ENCODE measurements at places on chromosomes 7 and 10.

- no peak for DNase-seq
Observed at GRCh38 chr7:156522801-156523200, 117.8 kb upstream of the RNF32 start.

GRCh38 chr10:127549009-127549408 lies at the start of gene NPS:
TSS of gene NPS (plus strand) at chr10:127549309. CDS start at chr10:127549369, 60 bp downstream.
- DNase-seq, result no peak

GRCh38 chr10:98431016-98431415 lies 15.7 kb downstream of the HPS1 start:
- DNase-seq, result no peak

DNA sequence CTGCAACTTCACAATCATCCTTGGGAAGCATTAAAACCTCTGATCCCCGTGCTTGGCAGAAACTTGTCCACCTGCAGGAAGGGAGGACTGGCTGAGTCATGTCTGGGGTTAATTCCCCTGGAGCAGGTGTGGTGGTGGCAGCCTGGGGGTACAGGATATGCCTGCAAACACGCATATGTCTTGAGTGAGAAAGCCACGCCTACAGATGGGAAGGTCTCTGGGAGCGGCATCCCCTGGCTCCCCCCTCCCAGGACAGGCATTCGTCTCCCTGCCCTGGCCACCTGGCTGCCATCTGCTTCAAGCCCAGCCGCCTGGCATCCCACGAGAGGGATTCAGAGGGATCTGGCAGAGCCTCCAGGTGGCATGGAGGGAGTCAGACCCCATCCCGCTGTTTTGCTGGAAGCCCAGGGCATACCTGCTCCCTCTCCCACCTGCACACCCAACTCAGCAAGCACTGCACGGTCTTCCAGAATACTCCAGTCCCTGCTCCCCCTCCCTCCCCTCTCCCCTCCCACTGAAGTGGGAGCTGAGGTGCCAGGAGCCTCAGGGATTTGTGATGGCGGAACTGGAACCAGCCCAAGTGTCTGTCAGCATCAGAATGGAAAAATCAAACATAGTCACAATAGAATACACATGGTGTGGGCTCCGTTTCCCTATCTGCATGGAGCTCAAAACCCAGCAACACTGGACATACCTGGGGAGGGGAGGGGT lies 61.0 kb downstream of the CAMK2B start:
- DNase-seq, result no peak

- no peak for DNase-seq
Observed at GRCh38 chr10:33704214-33704830, 369.9 kb upstream of the NRP1 start.

DNA sequence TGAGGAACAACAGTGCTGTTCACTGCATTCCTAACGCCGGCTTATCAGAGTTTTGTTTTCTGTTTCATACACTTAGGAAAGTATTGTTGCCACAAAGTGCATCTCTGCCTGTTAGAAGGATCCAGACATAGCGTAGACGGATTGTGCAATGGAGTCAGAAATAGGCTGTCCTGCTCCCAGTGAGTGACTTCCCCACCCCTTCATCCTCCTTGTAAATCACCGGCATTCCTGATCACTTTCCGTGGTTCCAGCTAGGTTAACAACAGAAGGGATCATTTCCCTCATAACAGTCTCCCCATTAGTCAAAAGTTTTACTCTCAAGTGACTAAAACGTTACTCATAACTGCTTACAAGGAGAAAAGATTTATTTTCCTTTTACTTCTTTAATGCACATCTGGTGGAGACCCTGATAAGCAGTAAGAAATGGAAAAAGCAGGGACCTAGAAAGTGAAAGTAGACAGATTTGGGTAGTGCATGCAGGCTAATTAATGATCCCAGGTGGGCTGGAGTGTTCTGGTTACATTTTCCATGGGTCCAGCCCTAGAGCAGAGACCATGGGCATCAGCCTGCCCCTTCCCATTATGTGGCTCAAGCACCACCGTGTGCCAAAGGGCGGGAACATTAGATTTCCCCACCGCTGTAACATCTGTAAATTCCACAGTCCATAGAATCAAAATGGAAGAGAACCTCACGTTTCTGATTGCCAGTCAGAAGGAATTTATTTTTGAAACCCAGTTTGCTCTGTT lies 395.1 kb upstream of the GALNT17 start:
- no peak for DNase-seq

- no peak for DNase-seq
Observed at GRCh38 chr7:138834583-138834982, 36.6 kb upstream of the ATP6V0A4 start.

GRCh38 chr10:84140036-84140379 lies 699 bp downstream of the GHITM start:
- DNase-seq, result no peak

DNA sequence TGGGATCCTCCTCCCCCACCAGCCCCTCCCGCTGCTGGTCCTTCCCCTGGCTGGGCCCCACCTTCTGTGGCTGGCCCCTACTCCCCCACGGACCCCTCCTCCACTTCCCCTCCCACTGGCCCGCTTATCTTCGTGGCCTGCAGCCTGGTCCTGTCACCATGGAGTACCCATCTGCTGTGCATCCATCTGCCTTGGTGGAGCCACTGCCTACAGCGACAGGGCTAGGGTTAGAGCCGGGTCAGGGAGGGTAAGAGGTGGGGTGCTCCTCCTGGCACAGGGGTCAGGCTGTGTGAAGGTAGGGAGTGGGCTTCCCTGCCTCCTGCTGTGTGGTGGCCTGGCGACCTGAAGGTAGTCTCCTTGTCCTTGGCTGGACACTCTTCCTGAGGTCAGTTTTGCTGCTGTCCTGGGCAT lies 5.2 kb downstream of the ADCY1 start:
- no peak for DNase-seq

- peak; percentile 20 for DNase-seq
Observed at GRCh38 chr7:103524042-103524907, 78.3 kb upstream of the SLC26A5 start.

GRCh38 chr7:108372618-108373017 lies 83.6 kb downstream of the NRCAM start:
- DNase-seq, result no peak

DNA sequence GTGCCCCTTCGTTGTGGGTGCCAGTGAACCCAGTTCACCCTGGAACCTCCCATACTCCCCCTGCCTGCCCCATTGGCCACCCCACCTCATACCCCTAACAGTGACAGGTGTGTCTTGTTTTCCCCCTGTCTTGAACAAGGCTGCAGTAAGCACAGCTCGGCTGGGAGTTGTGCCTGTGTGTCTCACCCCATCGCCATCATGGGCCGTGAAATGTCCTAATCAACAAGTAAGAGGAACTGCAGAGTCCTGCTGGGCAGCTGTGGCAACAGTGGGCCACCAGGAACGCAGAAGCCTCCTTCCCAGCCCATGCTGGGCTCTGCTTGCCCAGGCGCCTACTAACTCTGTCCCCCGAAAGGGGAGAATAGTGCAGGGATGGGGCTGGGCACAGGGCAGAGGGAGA lies 91.6 kb downstream of the C10orf105 start:
- no peak for DNase-seq

GRCh38 chr7:28078036-28078901 lies 102.3 kb downstream of the JAZF1 start:
- DNase-seq, result no peak

DNA sequence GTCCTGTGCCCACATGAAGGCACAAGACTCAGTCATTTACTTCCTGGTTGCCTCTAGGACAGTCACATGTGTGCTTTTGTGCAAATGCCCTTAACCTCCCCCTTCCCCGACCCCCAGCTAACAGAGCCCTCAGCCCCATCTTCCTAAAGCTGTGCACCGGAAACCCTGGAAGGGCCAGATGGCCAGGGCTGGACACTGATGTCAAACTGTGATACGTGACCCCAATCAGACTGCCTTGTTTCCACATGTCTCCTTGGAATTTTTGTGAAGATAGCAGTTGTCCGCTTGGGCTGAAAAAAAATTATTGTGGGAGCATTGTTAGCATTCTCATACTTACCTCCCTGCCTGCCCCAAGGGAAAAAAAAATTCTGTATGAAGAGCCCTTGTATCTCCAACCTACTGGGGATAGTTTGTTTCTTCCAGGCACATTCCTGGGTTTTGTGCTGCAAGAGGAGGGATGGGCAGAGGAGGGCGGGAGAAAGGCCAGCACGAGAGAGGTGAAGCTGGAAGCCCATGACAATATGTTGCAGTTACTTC lies 17.0 kb upstream of the ADAM12 start:
- no peak for DNase-seq

DNA sequence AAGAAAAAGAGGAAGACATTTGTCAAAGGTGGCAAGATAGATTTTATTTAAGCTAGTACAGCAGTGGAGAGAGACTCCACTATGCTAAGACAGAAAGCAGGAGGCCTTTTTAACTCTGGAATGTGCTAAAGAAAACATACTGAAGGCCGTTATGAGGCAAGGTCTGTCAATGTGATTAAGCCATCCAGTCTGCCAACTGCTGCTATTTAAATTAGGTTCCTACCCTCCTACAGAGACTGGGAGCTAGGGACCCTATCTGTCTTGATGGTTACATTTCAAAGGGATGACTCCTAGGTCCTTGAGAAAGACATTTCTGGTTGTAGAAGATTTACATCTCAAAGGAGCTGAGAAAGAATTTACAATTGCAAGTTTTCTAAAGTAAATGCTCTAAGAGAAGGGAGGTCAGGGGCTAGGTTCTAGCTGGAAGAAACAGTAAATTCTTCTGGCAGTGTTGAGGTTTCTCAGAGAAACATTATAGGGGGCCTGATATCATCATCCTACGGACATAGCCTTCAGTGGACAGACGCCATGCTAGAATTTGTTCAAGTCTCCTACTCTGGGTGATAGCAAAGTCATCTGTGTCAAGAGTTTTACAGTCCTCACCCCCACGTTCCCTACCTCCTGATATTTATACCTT lies 211.6 kb downstream of the PHF14 start:
- no peak for DNase-seq

- DNase-seq, result no peak
Observed at GRCh38 chr7:90586091-90586490, 10.0 kb upstream of the CDK14 start.

- DNase-seq, result no peak
Observed at GRCh38 chr7:42931447-42931833, 534 bp downstream of the PSMA2 start.

DNA sequence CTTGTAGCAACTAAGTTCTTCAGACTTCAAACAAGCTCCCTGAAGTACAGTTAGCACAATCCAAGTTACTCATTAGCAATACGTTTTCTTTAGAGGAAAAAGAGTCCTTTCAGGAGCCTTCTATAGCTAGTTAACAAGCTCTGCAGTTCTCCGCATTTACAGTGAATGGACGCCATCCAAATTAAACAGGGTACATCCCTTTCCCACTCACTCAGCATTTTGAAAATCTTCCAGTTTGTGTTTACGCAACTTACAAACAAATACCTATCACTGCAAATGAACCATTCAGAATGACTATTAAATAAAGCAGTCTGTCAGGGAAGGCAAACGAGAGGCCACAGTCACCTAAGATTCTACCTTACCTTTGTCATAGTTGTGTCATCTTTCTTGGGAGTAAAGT lies 84.5 kb downstream of the RNF32 start:
- DNase-seq, result no peak

GRCh38 chr10:4107285-4107851 lies 322.4 kb upstream of the KLF6 start:
- no peak for DNase-seq

DNA sequence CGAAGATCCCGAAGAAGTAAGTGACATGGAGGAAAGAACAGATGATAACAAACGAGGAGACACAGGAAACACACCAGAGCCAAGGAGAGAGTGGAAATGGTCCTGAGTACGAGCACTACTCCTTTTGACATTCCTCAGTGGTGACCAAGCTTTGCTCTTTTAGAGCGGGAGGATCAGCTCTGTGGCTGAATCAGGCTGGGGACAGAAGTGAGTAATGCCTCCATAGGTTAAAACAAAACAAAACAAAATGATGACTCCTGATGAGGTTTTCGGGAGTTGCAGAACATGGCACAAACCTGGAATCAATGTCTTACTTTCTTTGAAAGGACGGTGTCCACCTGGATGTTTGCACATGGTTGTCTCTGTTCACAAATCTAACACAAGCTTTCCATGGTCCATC lies 30.3 kb upstream of the TCF7L2 start:
- no peak for DNase-seq

GRCh38 chr7:32587411-32587948 lies 92.2 kb downstream of the AVL9 start:
- no peak for DNase-seq

DNA sequence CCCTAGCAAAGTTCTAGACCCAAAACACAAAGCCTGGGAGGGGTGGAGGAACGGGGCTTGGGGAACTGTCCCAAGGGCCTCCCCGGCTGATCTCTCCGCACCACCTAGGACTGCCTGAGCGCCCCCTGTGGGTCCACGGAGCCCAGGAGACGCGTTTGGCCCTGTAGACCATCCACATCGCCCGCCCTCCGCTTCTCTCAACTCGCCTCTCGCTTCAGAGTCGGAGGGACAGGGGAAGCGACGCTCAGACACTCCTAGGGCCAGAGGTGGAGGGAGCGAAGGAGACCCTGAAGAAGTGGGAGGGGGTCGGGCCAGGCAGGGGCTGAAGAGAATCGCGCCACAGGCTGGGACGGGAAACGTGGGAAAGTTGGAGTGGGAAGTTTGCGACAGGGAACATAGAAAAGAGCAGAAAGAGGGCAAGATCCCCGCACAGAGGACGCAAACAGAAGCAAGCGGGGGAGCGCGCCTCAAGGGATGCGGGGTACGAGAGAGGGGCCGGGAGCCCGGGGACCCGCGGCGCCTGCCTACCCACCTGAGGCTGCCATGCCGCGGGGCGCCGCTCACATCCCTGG lies 378 bp downstream of the PIK3AP1 start:
- no peak for DNase-seq

GRCh38 chr7:39133088-39133487 lies 155.4 kb downstream of the POU6F2 start:
- DNase-seq, result no peak

DNA sequence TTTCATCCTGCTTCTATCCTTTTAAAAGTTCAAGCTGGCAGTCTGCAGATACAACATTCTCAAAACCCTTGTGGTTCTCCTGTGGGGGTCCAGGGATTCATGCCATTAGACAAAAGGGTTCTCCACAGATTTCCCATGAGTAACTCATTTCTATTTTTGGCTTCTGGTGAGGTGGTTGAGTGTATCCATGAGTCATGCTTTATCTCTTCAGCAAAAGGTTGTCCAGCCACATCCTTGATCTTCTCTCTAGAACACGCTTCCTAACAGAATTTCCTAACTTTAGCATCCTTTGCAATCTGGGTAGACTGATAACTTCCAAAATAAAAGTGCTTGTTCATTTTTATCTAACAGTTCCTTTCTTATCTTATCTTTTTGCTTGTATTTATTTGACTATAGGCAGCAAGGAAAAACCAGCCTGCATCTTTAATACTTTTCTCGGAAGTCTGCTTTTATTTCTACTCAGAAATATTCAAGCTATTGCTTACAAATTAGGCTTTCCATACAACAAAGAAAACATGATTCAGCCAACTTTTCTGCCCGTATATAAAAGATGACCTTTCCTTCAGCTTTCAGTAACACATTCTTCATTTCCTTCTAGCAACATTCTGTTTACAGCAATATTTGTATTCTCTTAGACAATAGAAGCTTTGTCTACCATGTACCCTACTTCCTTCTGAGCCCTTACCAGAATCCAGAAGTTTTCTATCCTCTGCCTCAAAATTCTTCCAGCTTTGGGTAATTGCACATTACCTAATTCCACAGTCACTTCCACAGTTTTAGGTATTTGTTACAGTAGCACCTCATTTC lies 79.3 kb upstream of the IL6 start:
- no peak for DNase-seq

GRCh38 chr10:59968705-59969104 lies 62.3 kb upstream of the CCDC6 start:
- DNase-seq, result no peak

- no peak for DNase-seq
Observed at GRCh38 chr10:17213646-17214349, 12.3 kb upstream of the TRDMT1 start.

- DNase-seq, result no peak
Observed at GRCh38 chr10:5731559-5731958, 46.9 kb downstream of the TASOR2 start.

- no peak for DNase-seq
Observed at GRCh38 chr10:8618834-8619233, 564.3 kb downstream of the GATA3 start.

Data from SK-N-MC (cell line).